GM12878 (cell line): ENCODE measurements at places on chromosomes 12 and 14.

GRCh38 chr14:94373708-94374107 is 14.7 kb downstream of the SERPINA1 start:
- H3K27me3 ChIP-seq, result no peaks in the 10 kb centered on the region
- no peak overlapping the region for H3K27ac ChIP-seq
- H3K36me3 ChIP-seq, result no peaks in the 10 kb centered on the region
- H3K4me1 ChIP-seq, result no peaks in the 10 kb centered on the region

GRCh38 chr12:100860611-100861010 is 66.0 kb downstream of the ANO4 start:
- H3K27ac ChIP-seq, result no peak overlapping the region
- DNase-seq, result no peak
- H3K27me3 ChIP-seq, result no peaks in the 10 kb centered on the region
- no peaks in the 10 kb centered on the region for H3K4me1 ChIP-seq
- H3K36me3 ChIP-seq, result no peaks in the 10 kb centered on the region

- no peak overlapping the region for H3K27ac ChIP-seq
- no peaks in the 10 kb centered on the region for H3K36me3 ChIP-seq
- peaks cover 5% of the 10 kb centered on the region; the same call in 1 of the 2 replicates for H3K27me3 ChIP-seq
- no peak overlapping the region for H3K4me3 ChIP-seq
- DNase-seq, result no peak
- no peaks in the 10 kb centered on the region for H3K4me1 ChIP-seq
These were observed 31.2 kb downstream of the TAS2R7 start for GRCh38 chr12:10771132-10771733.

DNA sequence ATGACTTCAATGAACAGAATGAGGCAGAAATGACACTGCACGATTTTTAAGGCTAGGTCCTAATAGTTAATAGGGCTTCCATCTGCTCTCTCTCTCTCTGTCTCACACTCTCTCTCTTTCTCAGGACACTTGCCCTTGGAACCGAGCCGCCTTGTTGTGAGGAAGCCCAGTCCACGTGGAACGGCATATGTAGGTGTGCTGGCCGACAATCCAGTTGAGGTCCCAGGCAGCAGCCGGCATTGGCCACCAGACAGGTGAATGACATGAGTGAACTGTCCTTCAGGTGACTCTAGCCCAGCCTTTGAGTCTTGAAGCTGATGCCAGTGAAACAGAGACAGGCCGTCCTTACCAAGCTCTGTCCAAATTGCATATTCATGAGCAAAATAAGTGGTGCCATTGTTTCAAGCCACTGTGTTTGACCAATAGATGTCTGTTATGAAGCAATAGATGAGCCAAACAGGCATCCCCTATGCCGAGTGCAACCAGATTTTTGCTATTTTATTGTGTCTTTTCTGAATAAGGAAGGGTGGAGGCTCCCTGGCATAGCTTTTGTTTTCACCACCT is 217.5 kb upstream of the LHX5 start:
- no peak overlapping the region for H3K4me3 ChIP-seq
- no peak for DNase-seq
- no peaks in the 10 kb centered on the region; the same call in 1 of the 2 replicates for H3K27me3 ChIP-seq

DNA sequence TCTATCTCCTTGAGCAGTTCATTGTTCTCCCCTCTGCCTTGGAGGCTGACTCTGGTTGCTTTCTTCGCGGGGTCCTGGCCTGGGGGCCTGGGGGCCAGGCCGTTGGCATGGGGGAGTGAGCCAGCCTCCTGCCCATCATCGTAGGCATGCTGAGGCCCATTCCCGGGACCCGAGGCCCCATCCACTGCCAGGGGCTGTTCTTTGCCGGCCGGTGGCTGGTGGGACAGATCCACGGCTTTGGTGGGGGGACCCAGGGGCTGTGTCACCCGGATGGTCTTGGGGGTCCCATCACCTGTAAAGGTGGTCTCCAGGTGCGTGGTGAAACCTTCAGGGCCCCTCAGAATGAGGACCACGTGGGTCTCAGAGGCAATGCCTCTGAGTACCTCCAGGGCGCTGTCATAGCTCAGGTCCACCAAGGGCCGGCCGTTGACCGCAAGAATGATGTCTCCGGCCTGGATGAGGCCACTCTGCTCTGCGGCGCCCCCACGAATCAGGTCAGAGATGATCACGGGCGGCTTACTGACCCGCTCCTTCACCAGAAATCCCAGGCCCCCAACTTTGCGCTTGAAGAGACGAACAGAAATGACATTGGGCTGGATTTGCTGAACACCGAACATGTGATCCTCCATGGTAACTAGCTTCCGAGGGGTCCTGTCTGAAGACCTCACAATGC is 30.8 kb downstream of the NOS1 start:
- no peak overlapping the region for H3K4me3 ChIP-seq
- DNase-seq, result no peak
- H3K27me3 ChIP-seq, result no peaks in the 10 kb centered on the region; the same call in 1 of the 2 replicates

DNA sequence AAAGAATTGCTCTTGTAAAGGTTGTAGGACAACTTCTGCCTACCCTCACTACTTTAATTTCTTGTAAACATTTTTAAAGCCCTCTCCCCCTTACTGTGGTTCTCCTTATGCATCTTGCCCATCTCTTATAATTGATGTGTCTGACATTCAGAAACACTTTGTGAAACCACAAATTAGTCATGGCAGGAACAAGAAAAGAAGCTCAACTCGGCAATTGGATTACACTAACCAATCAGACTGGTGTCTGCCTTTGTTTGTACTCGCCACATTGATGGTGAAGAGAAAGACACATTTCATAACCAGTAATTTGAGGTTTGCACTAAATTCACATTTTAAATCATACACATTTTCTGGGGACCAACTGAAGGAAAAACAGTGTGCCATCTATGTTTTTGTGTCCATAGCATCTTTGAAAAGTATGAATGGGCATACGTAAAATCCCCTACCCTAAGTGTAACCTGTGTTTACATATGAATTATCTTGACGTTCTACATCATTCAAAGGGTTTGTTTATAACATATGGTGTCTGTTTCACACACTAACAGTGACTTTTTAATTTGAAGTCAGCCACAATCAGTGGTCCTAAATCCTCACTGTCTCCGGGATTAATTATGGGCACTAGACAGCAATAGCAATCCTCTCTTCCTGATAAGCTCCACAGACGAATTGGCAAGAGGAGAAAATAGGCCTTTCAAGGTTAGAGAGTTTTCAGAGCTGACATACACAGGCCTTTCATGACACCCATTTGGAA is 49.9 kb downstream of the OTX2 start:
- H3K4me3 ChIP-seq, result no peak overlapping the region
- H3K4me1 ChIP-seq, result no peaks in the 10 kb centered on the region
- H3K36me3 ChIP-seq, result no peaks in the 10 kb centered on the region
- H3K27me3 ChIP-seq, result no peaks in the 10 kb centered on the region
- no peak overlapping the region for H3K27ac ChIP-seq
- DNase-seq, result no peak

GRCh38 chr12:94282675-94283074 is 134.3 kb downstream of the PLXNC1 start:
- no peaks in the 10 kb centered on the region for H3K27me3 ChIP-seq
- peaks cover 6% of the 10 kb centered on the region for H3K4me1 ChIP-seq
- H3K4me3 ChIP-seq, result no peak overlapping the region
- H3K27ac ChIP-seq, result peak overlapping the region; percentile 45; the same call in 1 of the 2 replicates
- no peak for DNase-seq

GRCh38 chr12:71958457-71958856 is 19.8 kb downstream of the TPH2 start:
- no peak for DNase-seq
- H3K4me3 ChIP-seq, result no peak overlapping the region
- H3K27ac ChIP-seq, result no peak overlapping the region
- no peaks in the 10 kb centered on the region for H3K36me3 ChIP-seq

DNA sequence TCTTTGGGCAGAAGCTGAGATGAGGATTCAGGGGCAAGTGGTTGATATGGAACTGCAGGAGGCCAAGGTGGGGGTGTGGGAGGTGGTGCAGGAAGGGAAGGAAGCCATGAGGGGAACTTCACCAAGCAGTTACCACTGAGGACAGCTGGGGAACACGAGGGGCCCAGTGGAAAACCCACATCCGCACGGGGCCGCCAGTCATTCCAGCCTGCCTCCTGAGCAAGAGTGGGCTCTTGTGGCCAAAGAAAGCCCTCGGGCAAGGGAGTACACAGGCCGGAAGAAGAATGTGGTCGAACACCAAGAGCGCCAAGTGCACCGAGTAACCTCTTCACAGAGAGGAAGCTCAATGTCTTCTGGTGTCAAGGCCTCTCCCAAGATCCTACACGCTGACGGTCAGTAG is 252.2 kb upstream of the FOXN3 start:
- no peak overlapping the region for H3K27ac ChIP-seq
- H3K27me3 ChIP-seq, result no peaks in the 10 kb centered on the region
- no peak for DNase-seq
- no peak overlapping the region for H3K4me3 ChIP-seq
- H3K4me1 ChIP-seq, result no peaks in the 10 kb centered on the region; the same call in 1 of the 2 replicates

DNA sequence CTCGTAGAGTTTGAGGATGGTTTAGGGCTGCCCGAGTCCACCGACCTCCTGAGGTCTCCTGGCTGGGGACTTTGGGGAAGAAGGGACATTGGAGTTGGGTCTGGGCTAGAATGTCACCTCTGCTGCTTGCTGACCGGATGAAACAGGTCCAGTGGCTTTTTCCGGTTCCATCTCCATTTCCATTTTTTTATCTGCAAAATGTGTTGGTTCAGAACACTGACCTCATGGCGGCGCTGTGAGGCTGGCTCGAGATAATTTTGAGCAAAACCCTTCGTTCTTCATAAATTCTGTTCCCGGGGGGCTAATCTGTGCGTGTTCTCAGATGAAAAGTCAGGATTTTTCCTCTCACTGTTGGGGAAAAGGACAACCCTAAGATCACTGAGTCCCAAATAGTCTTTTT is 11.7 kb upstream of the MYL2 start:
- no peaks in the 10 kb centered on the region for H3K4me1 ChIP-seq
- H3K4me3 ChIP-seq, result no peak overlapping the region
- H3K36me3 ChIP-seq, result no peaks in the 10 kb centered on the region
- no peak for DNase-seq
- H3K27me3 ChIP-seq, result no peaks in the 10 kb centered on the region

DNA sequence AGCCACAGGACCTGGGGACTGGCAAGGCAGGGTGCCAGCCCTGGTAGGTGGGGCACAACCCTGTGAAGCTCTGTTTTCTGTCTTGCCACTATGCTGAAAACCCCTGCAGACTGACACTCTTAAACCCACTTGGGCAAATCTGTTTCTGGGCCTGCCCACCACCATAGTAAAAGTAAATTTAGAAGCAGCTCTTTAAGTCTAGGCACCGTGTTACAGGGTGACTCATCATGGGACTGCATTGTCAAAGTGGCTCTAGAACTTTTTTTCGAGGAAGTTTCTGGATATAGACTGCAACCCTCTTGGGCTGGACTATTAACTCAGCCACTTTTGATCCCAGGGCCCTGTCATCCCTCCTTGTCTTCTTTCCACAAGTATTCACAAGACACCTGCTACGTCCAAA is 7.7 kb downstream of the TUNAR start:
- H3K27ac ChIP-seq, result no peak overlapping the region
- no peak for DNase-seq
- H3K4me1 ChIP-seq, result no peaks in the 10 kb centered on the region
- H3K36me3 ChIP-seq, result no peaks in the 10 kb centered on the region
- H3K27me3 ChIP-seq, result peaks cover 1% of the 10 kb centered on the region; the same call in 1 of the 2 replicates

- H3K36me3 ChIP-seq, result no peaks in the 10 kb centered on the region
- no peak overlapping the region for H3K27ac ChIP-seq
- no peak for DNase-seq
- H3K4me3 ChIP-seq, result no peak overlapping the region
These were observed 186.2 kb downstream of the DUSP6 start for GRCh38 chr12:89166121-89166520.
